ENCODE measurements at places on chromosomes 5 and 9.

DNA sequence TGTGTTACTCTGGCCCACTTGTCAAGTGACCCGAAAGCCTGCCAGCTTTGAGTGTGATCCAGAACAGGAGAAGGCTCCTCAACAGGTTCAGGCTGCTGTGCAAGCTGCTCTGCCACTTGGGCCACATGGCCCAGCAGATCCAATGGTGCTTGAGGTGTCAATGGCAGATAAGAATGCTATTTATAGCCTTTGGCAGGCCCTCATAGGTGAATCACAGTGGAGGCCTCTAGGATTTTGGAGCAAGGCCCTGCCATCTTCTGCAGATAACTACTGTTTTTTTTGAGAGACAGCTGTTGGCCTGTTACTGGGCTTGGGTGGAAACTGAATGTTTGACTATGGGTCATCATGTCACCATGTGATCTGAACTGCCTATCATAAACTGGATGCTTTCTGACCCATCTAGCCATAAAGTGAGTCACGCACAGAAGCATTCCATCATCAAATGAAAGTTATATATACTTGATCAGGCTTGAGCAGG lies 180.8 kb downstream of the CARTPT start:
- peak; percentile 35 for DNase-seq

GRCh38 chr5:147712598-147712997 lies 69.9 kb downstream of the JAKMIP2 start:
- DNase-seq, result no peak

- peak; percentile 70 for DNase-seq
Observed at GRCh38 chr5:179326122-179326927, 18.9 kb downstream of the ADAMTS2 start.

DNA sequence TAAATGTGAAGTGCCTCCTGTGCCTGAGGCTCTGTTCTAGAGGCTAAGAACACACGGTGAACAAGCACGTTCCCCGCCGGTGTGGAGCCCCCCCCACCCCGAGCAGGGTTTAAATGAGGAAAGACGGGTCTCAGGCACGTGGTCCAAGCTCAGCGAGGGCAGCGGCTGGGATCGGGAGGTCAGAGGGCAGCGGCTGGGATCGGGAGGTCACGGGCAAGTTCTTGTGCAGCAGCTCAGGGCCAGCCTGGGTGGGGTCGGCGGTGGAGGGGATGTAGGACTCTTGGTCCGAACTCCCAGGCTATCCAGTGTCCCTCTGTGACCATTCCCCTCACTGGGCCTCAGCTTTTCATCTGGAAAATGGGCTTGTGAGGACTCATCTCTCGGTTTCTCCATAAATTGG lies 2.7 kb upstream of the GBGT1 start:
- no peak for DNase-seq

- DNase-seq, result no peak
Observed at GRCh38 chr9:2355697-2355983, 265.9 kb upstream of the VLDLR start.
